ENCODE measurements at places on chromosomes 11 and 22.

- no peak for DNase-seq
Measured at GRCh38 chr11:9839550-9839949, 175.7 kb downstream of the SWAP70 start.

- no peak for DNase-seq
Measured at GRCh38 chr22:36022697-36023096, 5.9 kb downstream of the RBFOX2 start.

GRCh38 chr11:69010964-69011623 lies 2.0 kb downstream of the MRGPRF start:
- no peak for DNase-seq

- DNase-seq: no peak
Measured at GRCh38 chr22:47736186-47737034, 974.0 kb downstream of the TBC1D22A start.

DNA sequence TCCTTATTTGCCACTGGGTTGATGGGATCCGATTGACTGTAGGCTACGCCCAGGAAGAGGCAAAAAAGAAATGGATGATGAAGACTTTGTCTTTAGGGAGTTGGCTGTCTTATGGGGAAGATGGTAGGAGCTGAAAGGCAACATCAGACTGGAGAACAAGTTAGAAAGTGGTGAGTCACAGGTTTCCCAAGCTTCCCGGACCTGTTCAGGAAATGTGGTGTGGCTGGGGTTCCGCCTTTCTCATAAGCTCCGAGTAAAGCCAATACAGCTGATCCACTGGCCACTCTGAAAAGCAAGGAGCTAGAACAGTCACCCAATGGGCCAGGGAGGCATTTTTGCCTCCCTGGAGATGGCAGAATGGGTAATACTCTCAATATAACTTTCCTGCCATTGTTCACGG lies 194.5 kb downstream of the SNX19 start:
- no peak for DNase-seq

GRCh38 chr22:46280063-46280817 lies 12.4 kb downstream of the TTC38 start:
- no peak for DNase-seq

- DNase-seq: no peak
Measured at GRCh38 chr22:36569999-36570398, 41.0 kb upstream of the EIF3D start.

- no peak for DNase-seq
Measured at GRCh38 chr11:18063125-18063524, 17.1 kb upstream of the TPH1 start.

GRCh38 chr22:40908895-40909294 lies 42.3 kb upstream of the RBX1 start:
- DNase-seq: no peak

GRCh38 chr22:46068593-46069491 lies 81.5 kb upstream of the PPARA start:
- no peak for DNase-seq

- DNase-seq: no peak
Measured at GRCh38 chr11:7279676-7280075, 28.0 kb downstream of the SYT9 start.

DNA sequence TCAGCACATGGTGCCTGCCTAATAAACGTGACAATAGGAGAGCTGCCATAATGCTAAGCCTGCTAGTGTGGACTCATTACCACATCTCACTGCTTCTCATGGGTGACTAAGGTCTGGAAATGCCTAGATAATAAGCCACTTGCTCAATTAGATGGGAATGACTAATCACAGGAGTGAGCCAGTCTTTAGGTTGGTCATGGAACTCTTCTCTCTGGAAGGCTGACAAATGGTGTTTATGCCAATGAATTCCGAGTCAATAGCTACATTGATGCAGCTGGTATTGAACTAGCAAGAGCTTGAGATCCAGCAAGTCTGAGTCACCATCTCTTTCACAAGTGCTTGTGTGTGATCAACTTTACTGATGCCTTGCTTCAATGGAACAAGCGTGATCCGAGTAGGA lies 334.9 kb downstream of the OPCML start:
- DNase-seq: no peak

DNA sequence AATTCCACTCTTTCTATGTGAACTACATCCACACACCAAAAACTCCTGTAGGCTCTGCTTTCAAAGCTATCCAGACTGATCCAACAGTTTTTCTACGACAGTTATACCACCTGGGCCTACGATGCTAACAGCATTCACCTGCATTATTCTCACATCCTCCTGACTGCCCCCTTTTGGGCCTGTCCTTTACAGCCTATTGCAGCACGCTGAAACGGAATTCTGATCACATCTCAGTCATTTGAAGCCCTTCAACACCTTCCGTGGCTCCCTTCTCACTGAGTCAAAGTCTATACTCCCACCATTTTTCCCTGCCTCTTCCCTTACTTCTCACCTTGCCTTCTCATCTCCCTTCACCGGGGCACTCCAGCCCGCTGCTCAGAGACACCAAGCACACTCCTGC lies 791.3 kb upstream of the KIRREL3 start:
- no peak for DNase-seq

- no peak for DNase-seq
Measured at GRCh38 chr11:99199341-99199740, 178.6 kb downstream of the CNTN5 start.

DNA sequence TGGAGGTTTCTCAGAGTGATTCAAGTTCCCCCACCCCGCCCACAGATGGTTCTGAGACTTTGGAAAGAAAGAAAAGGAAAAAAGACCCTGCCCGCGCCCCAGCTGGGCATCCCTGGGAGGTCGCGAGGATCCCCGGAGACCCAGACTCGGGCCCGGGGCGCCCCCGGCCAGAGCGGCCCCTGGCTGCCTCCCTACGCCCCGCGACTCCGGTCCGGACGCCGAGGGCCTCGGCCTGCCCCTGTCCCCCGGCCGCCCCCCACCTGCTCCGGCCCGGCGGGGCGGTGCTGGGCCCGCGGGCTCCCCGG lies 2.3 kb upstream of the AIFM3 start:
- DNase-seq: no peak

- no peak for DNase-seq
Measured at GRCh38 chr11:12691473-12691872, 17.3 kb downstream of the TEAD1 start.

GRCh38 chr11:68584097-68584496 lies 100.2 kb upstream of the GAL start:
- DNase-seq: peak; percentile 18

DNA sequence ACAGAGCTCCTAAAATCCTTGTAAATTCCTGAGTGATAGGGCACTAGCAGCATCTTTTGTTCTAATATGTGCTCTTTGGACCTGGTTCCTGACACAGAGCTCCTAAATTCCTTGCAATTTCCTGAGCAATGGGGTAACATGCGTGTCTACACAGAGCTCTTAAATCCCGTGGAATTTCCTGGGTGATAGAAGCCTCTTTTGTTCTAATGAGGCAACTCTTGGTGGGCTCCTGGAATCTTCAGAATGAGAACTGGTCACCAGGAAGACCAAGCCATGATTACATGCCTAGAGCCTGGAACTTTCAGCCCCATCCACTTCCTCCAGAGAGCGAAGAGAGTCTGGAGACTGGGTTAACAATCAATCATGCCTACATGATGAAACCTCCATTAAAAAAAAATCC lies 19.0 kb downstream of the RSF1 start:
- DNase-seq: no peak

GRCh38 chr11:3903207-3903896 lies 47.9 kb downstream of the STIM1 start:
- DNase-seq: no peak

GRCh38 chr11:86211619-86212018 lies 32.9 kb upstream of the EED start:
- no peak for DNase-seq

GRCh38 chr11:45766469-45766868 lies 38.5 kb upstream of the SLC35C1 start:
- no peak for DNase-seq

Measured in activated CD4-positive, alpha-beta T cell treated with anti-CD3 and anti-CD28 coated beads for 1 hour (primary cell).